ENCODE measurements at places on chromosomes 6 and 20.

DNA sequence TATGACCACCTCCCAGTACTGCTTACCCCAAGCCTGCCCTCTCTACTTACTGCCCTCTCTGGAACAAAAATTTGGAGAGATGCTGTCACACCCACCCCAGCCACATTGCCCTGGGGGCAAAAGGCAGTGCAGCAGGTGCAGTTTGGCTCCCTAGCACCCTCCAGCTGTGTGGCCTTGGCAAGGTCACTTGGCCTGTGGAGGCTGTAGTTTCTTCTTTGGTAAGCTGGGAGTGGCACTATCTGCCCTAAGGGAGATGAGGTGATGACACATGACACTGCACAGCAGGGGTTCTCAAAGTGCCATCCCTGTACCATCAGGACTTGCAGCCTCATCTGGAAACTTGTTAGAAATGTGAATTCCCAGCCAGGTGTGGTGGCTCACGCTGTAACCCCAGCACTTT, 44.8 kb downstream of the TAF8 start:
- no peak for DNase-seq

- DNase-seq, result no peak
Observed at GRCh38 chr6:131215219-131215618, 80.0 kb downstream of the AKAP7 start.

DNA sequence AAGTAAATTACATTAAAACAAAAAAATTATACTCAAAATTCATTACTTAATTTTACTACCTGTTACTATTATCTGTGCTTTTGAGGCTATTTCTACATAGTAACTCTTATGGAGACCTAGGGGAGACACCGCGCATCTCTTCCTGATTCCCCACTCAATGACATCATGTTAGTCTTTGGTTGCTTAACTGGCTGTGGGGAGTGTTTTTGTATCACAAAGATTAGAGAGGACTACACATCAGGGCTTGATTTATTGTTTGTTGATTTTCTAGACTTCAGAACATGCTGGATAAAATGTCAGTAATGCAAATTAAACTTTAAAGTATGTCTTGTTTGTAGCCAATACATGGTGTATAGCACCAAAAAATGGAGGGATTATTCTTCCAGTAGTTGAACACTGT, 26.0 kb downstream of the SLC2A10 start:
- no peak for DNase-seq

GRCh38 chr6:34576286-34576955, 20.3 kb upstream of the SPDEF start:
- DNase-seq, result no peak

- no peak for DNase-seq
Observed at GRCh38 chr6:21116736-21117135, 476.8 kb upstream of the SOX4 start.

GRCh38 chr6:170074907-170075306, 216.0 kb downstream of the DLL1 start:
- no peak for DNase-seq

DNA sequence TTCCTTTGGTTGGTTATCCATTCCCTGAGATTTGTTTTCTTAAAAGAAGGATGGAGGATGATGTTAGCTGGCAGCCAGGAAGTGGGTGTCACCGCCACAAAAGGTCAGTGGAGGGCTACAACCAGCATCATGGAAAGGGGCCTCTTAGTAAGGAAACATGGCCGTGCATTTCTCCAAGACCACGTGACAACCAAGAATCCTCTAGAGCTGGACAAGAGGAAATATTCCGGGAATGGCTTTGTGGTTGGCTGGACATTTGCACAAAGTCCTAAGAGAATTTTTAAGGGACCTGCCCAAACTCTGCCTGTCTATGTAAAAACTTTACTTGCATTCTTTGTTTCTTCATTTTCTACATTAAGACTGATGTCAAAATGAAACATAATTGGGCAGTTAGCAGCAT, 399.9 kb upstream of the MARCKS start:
- no peak for DNase-seq

DNA sequence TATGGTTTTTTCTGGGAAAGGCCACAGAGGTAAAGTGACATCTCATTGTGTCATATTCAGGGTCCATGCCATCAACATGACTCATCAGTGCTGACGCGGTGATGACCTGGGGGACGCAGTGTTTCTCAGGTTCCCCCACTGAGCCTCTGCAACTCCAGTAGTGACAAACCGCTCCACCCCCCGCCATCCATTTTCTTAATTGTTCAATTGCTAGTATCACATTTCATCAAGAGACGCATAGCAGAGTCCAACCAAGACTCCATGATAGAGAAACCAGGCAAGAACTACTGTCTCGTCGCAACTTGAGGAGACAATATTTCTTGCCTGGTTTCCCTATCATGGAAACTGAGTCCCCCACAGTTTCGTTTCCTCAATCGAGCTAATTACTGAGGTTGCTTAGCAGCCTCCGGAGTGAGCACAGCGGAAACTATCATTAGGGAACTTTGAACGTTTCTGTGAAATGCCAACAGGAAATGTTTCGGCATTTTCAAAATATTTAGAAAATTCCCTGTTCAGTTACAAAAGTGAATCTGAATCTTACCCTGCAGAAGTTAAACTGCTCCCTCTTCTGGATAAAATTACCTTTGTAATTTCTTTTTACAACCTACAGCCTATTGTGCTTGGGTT, 12.2 kb upstream of the SERPINB1 start:
- DNase-seq, result peak; percentile 64

GRCh38 chr6:40693768-40694167, 106.6 kb upstream of the LRFN2 start:
- DNase-seq, result no peak

GRCh38 chr20:24079661-24080412, 91.3 kb upstream of the GGTLC1 start:
- no peak for DNase-seq

GRCh38 chr20:57560554-57561355, at the start of gene PCK1:
Gene PCK1, plus strand, starts transcription at chr20:57561110. Its CDS starts 302 bp downstream, at chr20:57561412.
- no peak for DNase-seq

DNA sequence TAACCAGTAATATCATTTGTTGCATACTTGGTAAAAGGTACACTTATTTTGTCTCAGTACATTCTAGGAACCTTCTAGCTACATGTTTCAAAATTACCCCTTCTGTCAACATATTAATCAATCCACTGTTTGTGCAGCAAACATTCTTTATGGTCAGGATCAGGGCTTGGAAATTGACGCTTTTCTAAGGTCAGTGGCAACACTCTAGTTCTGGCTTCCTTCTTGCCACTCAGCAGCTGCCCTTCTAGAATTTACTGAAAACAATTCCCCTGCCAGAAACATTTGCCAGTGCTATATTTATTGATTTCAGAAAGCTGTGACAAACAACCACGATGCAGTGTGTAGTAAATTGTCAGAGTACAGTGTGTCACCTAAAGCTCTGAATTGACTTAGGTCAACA, 84.7 kb upstream of the FBXL4 start:
- no peak for DNase-seq
